Activated CD8-positive, alpha-beta memory T cell treated with anti-CD3 and anti-CD28 coated beads for 24 hours (primary cell): ENCODE measurements at places on chromosomes 11 and 22.

DNA sequence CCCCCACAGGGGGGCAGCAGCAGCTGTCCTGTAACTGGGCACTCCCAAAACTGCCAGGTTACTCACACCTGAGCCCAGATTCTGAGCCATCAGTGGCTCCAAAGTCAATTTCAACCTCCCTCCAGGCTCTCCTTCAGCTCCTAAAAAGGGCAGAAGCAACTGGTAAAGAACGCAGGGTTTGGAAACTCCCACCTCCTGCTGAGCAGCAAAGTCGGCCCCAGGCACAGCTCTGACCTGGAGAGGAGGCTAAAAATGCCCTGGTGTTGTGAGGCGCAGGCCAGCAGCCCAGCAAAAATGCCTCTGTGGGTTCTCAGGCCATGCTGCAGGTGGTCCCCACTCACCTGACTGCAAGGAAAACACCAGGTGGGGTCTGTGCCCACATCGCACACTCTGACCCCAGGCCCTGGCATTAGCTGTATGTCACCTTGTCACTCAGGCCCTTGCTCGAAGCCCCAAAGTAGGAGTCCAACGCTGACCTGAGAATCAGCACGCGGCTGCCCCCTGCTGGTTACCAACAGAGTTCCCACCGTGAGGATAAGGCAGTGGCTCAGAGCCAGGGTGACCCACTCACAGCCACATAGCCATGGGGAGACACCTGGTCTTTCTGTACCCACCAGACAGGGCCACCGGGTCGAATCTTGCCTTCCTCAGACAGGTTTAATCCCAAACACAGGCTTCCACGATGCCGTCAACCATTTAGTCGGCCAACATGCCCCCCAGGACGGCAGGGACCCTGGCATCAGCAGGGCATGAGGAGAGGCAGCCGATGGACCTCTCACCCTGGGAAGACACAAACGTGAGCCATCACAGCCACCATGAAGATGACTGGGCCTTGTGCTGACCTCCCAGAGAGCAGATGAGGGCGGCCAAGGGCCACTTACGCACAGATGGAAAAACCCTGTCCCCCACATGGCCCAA is 11.1 kb downstream of the POLR3H start:
- peak; percentile 86 for DNase-seq

DNA sequence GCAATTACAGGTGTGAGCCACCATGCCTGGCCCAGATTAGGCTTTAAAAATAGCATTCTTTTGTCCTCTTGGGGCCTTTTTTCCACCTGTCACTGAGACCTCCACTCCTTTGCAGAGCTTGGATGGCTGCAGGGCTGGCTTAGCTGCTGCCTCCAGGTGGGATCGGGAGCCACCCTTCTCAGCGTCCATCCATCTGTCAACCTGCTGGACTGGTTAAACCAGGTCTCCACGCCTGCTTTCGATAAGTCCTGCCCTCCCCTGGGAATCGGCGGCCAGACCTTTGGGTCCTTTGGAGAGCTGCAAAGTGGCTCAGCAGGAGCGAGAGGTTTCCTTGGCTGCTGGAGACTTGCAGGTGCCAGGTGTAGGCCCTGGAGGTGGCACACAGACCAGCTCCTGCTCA is 23.4 kb upstream of the GRAMD4 start:
- DNase-seq: no peak

DNA sequence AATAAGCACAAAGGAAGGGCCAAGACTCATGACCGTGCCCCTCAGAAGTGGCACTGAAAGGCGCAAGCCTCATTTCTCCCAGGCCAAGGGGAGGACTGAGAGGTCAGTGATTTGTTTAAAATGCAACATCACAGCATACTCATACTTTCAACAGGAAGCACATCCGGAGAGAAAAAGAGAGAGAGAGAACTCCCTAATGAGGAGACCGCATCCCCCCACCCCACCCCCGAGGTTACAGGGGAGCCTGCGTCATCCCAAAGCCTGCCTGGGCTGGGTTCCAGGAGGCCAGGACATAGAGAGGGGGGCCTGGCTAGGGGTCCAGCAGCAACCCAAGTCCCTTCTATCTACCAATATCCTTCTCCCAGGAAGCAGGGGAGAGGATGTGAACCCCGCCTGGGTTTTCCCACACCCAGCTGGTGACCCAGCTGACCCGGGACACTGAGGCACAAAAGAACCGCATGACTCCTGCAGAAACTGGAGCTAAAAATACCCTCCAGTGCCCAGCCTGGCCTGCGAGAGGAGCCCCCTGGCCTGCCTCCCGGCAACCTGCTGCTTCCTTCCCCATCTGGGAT is 3.8 kb downstream of the CSNK1E start:
- DNase-seq: no peak

DNA sequence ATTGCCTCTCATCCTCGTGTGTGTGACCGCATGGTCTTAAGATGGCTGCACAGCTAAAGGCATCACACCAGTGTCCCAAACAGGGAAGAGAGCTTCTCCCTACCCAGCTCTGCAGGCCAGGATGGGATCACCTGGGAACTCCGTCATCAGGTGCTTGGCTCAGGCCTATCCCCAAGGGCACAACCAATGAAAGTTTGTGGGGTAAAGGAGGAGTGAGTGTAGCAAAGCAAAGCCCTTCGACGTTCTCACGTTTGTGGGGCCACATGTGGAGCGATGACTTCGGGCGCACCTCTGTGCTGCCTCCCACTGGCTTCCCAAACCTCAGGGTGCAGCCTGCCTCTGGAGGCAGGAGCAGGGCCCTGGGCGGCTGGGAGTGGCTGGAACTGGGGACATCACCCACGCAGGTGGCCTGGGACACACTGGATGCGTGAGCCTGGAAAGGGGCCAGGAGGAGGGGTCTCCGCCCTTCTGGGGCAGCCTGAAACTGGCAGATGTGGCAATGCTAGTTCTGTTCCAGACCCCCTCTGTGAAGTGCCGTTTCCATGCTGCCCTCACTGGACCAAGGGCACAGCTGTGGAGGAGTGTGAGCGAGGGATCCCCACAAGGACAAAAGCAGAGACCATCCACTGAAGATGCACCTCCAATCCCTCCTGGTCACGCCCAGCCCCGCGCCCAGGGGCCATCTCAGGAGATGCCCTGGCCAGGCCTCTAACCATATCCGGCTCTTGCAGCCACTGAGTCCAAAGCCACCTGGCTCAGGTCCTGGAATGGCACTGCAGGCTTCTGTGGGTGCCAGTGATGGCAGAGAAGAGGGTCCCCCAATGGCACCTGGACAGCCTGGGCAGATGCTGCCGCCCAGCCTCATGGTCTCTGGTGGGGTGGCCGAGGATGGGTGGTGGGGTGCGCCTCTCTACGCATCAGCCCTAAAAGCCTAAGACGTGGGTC is 30.6 kb upstream of the GAL start:
- DNase-seq: no peak

GRCh38 chr22:44630826-44631225 is 71.2 kb upstream of the PRR5 start:
- DNase-seq: no peak

DNA sequence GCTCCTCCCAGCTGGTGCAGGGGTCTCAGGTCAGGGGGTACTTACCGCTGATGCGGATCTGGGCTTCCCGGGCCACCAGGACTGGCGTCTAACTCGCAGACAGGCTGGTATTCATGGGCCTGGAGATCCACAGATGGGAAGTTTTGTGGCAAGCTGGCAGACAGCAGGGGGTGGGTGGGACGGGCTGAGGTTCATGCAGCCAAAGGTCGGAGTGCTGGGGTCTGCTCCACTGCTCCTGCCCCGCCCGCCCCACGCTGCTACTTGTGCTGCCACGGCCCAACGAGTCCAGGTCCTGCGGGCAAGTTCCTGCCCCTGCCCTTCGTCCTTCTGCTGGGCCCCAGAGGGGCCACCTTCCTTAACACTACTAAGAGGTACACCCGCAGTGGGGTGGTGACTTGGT is 3.1 kb downstream of the ACY3 start:
- DNase-seq: no peak

GRCh38 chr22:48748113-48748859 is 1079.4 kb downstream of the BRD1 start:
- peak; percentile 40 for DNase-seq

DNA sequence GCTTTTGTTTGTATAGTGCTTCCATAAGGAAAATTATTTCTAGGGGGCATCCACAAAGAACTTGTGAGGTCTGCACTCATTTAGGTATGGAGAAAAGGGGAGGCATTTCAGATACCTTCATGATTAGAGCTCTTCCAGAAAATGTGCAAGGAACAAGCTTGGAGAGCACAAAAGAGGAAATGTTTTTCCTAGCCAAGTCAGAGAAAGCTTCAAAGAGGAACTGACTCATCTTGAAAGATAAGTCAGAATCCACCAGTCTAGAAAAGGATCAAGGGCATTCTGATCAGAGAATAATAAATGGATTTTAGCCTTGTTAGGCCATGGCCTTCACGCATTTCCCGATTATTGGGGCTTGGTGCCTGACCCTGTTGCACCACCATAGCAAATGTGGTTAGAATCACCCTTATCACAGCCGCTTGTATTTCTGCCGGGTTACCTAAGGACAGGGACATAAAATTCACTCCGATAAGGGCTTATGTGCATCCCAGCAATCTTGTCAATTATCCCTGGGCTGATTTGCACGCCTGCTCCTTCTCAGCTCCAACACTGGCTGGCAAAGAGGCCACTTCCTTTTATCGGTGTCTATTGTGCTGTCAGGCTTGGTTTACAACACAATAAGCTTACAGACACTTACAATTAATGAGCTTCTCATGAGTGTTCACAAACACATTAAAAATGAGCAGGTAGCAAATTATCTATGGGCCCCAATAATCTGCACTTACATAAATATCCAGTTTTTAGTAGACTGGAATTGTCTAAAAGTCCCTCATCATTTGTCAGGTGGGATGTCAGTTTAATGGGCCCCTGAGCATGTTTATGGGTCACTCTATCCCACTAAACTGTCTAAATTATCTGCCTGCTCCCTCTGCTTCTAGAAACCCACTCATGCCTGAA is 613.5 kb downstream of the SOX6 start:
- no peak for DNase-seq

DNA sequence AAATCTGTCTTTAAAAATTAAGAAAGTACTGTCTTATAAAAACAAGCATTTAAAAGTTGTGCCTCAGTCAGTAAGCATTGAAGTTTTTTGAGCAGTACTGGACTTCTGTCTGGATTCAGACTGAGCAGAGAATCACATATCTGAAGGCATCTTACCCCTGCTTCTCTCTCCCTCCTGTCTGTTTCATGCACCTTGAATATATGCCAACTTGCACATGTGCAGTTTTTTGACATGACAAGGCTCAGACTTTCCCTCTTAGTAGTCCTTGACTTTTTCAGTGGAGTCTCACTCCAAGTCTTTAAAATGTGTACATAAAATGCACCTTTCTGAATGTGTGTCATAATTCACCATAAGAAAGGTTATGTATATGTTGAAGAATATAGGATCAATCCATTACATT is 19.8 kb downstream of the SPECC1L start:
- DNase-seq: no peak

DNA sequence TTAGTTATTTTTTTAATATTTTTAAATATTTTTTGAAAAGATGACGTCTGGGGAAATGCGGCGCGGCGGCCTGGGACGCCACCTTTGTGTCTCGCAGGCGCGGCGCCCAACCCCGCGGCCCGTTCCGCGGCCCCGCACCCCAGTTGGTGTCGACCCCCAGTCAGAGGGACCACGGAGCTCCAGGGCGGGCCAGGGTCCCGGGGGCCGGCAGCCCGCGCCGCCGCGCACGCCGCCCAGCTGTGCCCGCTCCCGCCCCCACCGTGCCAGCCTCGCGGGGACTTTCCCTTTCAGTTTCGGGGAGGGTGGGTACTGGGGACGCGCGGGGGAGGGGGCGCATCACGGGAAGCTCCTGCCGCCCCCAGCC is 1.6 kb downstream of the CCND1 start:
- peak; percentile 80 for DNase-seq

DNA sequence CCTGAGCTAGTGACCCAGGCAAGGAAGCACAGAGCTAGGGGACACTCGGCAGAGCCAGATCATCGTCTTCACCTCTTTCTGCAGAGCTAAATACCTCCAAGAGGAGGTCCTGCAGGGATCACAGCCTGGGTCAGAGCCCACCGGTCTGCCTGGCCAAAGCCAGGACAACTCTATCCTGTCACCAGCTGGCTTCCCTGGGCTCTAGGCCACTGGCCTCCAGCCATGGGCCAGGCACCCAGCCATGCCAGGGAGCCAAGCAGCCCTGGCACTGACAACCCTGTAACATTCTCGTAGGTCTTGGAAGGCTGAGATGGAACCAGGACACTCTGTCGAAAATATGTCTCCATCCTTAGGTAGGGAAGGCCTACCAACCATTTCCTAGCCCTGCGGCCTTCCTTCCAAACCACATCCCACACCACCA is 270.1 kb downstream of the BUD13 start:
- DNase-seq: peak; percentile 35

GRCh38 chr11:121465709-121466062 is 12.9 kb upstream of the SORL1-AS1 start:
- no peak for DNase-seq

DNA sequence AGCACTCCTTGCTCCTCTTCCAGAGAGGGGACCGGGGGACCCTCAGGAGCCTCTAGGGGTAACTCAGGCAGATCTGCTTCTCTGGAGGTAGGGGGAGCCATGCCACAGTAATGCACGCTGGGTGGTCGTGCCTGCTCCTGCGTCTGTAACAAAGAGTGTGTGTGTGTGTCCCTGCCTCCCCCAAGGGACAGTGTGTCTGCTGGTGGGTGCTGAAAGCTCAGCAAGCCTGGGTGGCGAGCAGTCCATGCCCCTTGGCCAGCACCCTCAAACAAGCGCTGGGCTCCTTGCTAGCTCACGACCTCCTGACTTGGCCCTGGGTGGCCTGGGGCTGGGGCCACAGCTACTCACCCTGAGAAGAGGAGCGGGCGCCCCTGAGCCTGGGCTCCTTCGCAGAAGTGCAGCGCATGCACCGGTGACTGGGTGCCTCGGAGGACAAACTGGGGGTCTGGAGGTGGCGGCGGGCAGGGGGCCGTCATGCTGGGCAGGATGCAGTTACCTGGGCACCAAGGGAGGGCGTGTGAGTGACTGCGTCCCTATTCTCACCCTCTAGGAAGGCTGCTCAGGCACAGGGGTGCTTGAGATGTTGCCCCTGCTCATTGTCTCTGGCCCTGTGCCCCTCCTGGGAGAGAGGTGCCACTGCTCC is 33.7 kb downstream of the GNB1L start:
- DNase-seq: peak; percentile 44

- no peak for DNase-seq
Measured at GRCh38 chr22:41198027-41198580, 7.0 kb upstream of the L3MBTL2 start.

DNA sequence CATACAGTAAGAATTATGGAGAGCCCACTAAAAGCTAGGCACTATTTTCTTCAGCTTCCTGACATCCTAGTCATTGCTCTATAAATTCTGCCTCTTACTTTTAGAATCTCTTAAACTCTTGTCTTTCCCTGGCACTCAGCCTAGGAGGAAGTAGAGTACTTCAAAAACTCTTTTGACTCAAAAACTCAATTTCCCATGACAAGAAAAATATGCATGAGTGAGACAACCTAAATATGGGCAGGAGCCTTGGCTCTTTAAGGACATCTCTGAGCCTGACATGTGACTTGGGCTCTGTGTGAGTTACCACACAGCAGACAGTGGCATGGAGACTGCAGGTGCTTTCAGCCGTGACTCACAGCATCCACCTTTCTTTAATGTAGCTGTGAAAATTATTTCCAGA is 97.5 kb upstream of the CCDC179 start:
- DNase-seq: no peak
